Dorsolateral prefrontal cortex (tissue), 122 donors: ENCODE measurements at places on chromosomes 4 and X. TPM values are rescaled to one million over a fixed set of nuclear protein-coding genes. Genes with fewer than 3 reads are reported as not detected.

PDE6B gene
- total RNA-seq: 27.1 TPM

GRCh38 chr4:188127214-188127874, 11.9 kb upstream of the TRIML1 start:
- DNase-seq: no peak

DNA sequence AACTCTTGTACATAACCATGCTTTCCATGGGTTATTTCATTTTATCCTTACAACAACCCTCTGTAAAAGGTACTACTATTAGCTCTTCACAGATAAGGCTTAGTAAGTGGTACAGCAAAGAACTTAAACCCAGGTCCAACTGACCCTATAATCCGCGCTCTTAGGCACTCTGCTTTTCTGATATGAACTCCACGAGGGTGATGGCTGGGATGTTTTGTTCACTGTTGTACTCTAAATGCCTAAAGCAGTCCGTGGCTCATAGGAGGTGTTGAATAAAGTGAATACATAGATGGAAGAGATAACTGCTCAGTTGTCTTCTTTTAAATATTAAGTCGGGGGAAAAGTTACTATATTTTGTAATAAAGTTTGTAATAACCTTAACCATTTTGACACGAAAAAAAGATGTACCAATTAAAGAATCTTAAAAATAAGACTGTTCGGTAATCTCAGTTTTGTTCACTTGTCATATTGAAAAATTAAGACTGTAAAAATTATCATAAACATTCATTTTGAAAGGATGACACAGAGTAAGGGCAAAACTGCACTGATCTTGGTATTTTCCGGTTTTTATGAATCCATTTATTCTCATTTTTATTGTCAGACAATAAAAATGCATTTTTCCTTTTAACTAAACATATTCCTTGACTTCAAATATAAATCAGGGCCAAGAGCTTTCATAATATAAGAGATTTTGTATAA, 166.5 kb downstream of the FBXW7 start:
- DNase-seq: no peak

DNA sequence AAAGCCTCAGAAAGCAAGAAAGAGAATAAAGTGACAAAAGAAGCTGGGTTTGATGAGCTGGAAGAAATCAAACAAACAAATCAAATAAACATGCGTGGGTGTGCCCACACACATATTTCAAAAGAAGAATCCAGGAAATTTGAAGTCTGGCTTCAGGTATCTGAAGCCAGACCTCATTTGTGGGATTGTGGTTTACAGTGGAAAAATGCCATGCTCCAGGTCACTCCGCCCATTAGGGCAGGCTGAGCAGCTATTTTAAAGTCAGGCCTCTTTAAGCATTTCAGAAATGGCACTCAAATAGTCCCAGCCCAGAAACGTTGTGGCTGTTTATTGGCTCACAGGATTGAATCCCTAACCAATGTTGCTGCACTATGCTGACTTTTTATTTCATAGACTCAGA, 226.1 kb upstream of the F9 start:
- DNase-seq: no peak

DNA sequence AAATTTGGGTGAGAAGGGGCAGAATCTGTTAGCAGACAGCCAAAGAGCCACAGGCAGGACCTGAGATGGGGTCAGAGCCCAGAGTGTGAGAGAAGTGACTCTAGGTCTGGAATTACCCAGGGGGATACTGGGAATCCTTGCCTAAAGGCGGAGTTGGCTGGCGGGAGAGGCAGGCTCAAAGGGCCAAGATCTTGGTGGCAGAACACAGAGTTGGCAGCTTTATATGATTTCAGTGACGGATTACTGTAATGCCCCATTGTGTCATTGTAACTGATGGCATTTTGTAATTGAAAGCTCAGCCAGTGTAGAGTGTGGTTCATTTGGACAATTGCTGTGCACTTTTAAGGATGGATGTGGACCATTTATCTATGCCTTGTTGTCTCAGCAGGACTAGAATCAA, 77.3 kb downstream of the SMIM20 start:
- no peak for DNase-seq

MAMLD1 gene
- total RNA-seq: 17.4 TPM

- no peak for DNase-seq
Observed at GRCh38 chr4:184889666-184890335, 64.0 kb upstream of the ACSL1 start.

PAPSS1 gene
- 75.6 TPM for total RNA-seq

CT83 gene
- total RNA-seq: not detected
